ENCODE measurements at places on chromosomes 5 and 9.
A peak's percentile ranks its signal among the peaks of the same experiment; 100 is the strongest.

DNA sequence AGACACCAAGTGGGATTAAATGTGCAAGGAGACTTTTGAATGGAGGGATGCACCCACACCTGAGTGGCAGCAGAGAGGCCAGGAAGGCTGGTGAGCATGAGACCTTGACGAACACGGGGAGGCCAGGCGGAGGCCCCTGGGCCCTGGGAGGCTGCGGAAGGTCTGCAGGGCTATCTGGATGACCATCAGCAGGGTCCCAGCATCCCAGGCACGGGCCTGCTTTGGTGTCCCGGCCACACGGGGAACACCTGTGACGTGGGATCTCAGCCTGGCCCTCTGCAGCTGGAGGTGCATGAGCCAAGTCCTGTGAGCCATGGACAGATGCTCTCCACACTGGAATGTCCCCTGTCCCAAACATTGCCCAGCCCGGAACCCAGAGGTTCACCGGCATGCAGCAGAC, 174.0 kb upstream of the FOXD4L5 start:
- no peak for DNase-seq

DNA sequence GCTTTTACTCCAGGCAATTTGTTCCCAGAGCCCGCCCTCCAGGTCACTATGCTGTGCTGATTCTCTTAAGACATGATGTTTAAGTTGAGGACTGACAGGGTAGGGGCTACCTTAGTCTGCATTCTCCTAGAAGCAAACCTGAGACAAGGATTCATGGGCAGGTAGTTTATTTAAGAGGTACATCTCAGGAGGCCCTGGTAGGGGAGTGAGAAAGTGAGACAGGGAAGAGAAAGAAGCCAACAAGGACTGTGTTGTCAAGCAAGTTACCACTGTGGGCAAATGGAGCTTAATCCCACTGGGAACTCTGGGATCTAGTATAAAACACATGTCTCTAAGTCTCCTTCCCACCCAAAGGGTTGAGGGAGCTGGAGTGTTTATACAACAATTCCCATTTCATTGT, 43.6 kb upstream of the FSTL4 start:
- DNase-seq = no peak

- DNase-seq = no peak
Measured at GRCh38 chr9:93139365-93140182, 5.5 kb upstream of the NINJ1 start.

DNA sequence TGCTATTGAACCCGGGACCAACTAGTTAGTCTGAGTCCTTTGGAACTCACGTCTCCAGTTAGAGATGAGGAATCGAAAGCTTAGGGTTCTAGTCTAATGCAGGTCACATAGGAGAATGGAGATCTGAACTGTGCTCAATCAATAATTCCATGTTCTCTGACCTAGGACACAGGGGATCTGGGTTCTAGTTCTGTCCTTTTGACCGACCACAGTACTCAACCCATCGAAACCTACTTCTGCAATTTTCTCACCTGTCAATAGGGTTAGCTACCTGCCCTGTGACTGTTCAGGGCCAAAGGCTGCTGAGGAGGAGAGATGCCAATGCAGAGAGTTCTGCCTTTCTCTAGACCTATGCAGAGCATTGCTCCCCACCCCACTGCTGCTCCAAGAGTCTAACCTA, 187.7 kb downstream of the CDK5RAP2 start:
- no peak for DNase-seq

- DNase-seq = peak; percentile 90
Measured at GRCh38 chr5:67166460-67167285, 29.9 kb downstream of the CD180 start.

- DNase-seq = no peak
Measured at GRCh38 chr5:72351376-72351775, 31.2 kb downstream of the PTCD2 start.

- DNase-seq = no peak
Measured at GRCh38 chr9:135255033-135255840, 167.8 kb downstream of the OLFM1 start.

DNA sequence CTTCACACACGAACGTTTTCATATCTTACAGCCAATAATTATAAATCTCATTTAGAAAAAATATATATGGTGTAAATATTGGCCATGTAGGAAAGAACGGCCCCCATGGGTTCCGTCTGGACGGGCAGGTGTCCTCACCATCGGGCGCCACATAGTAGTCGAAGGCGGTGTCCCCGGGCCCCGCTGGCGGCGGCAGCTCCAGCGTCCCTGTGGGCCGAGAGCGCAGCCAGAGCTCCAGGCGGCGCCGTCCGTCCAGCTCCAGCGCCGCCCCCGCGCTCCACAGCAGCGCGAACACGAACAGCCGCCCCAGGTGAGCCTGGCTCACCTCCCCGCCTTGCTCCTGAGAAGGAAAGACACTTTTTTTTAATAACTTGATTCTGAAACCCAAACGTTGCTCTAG, 134.6 kb downstream of the DNAH5 start:
- no peak for DNase-seq

GRCh38 chr5:57717555-57717954, 234.9 kb upstream of the ACTBL2 start:
- DNase-seq = no peak

- peak; percentile 66 for DNase-seq
Measured at GRCh38 chr9:110156902-110157301, 51.1 kb downstream of the C9orf152 start.

DNA sequence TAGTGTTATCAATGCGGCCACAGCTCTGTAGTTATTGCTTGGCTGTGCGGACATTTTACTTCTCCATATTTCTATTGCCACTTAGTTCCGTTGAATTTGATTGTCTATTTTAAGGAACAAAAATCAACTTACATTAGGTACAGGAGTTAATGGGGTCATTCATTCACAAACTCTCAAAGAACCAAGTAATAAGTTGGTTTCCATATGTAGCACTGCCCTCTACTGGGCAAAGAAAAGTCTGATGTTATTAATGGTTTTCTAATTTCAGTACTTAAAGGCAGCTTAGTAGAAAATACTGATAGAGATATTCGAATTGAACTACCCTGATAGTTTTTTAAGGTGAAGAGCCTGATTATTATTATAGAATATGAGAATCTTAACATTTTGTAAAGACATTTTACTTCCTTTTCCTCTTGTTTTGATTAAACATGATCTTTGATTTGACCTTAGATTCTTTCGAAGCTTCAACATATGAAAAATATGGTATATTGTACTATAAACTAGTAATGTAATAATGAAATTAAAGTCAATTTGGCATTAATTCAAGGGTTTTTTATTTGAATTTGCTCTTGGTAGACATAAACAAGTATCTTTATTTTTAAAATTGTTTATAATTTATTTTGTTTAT, 119.5 kb upstream of the CTNND2 start:
- DNase-seq = no peak

DNA sequence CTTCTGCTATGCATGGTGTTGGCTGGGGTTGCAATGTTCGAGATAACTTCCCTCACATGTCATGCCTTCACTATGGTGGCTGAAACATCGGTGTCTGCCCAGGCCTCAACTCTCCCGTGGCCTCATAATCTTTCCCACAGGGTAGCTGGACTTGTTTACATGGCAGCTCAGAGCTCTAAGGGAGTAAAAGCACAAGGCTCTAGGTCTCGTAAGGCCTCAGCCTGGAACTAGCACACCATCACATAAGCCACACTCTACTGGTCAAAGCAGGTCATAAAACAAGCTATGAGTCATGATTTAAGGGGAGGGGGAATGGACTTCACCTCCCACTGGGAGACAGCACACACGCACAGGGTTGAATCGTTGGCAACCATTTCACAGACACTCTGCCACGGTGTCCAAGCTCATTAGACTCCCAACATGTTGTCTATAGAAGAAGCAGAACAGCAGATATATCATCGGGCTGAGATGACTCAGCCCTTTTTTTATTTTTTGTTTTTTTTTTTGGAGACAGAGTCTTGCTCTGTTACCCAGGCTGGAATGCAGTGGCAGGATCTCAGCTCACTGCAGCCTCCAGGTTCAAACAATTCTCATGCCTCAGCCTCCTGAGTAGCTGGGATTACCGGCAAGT, 66.8 kb upstream of the IL17B start:
- no peak for DNase-seq

DNA sequence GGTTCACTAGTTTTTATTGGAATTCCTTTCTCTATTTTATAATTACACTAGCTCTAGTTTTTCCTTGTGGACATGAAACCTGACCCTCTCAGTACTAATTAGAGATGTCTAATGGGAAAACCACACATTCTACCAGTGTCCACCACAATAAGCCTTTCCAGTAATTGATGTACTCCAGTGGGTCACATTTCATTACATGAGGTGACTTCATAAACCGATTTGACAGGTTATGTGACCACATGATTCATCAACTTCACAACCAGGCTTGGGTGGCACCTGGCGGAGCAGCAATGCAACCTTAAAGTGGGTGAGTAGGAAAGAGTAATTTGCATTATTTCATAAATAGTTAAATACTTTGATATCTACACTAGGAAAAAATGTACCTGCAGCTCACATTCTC, 284.2 kb upstream of the ADAMTS16 start:
- DNase-seq = no peak

DNA sequence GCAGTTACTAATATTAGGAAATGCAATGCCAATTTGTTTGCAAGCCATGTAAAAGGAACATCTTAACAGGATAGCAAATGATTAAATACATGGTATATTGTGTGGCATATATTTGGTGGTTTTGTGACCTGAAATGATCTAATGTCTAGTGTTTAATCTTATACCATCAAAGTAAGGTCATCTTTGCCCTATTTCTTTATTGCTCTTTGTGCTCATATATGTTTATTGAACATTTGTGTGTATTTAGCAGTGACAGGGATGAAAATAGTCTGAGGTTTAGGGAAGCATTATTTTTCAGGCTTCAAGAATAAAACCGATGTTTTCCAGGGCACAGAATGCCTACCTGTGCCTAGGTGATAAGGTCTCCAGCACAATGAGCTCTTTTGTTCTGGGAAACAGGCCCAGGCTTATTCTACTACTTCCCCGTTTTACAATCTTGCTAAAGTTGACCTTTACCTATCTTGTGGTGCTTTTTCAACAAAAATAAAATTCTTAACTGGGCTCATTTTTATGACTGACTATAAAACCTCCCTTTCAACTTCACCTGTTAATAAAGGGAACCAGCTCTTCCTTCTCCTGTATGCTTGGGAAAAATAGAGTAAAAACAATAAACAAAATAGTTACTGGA, 105.6 kb upstream of the ANKH start:
- no peak for DNase-seq

- no peak for DNase-seq
Measured at GRCh38 chr5:89293810-89294209, 410.8 kb upstream of the MEF2C start.

DNA sequence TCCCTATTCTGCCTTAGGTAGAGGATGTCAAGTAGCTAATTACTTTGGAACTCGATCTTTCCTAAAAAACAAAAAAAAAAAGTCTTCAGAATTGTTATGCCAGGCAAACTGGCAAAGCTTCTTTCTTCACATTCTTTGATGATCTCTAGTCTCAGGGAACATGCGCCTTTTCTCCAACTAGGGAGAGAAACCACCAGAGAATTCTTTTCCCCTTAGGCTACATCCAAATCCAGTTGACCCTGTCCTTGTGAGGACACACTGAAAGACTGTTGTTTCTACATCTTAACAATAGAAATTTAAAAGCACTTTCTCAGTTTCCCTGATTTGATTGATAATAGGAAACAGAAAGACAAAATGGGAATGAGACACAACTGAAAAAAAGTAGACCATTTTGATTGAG, 94.7 kb upstream of the ITGA2 start:
- DNase-seq = no peak

DNA sequence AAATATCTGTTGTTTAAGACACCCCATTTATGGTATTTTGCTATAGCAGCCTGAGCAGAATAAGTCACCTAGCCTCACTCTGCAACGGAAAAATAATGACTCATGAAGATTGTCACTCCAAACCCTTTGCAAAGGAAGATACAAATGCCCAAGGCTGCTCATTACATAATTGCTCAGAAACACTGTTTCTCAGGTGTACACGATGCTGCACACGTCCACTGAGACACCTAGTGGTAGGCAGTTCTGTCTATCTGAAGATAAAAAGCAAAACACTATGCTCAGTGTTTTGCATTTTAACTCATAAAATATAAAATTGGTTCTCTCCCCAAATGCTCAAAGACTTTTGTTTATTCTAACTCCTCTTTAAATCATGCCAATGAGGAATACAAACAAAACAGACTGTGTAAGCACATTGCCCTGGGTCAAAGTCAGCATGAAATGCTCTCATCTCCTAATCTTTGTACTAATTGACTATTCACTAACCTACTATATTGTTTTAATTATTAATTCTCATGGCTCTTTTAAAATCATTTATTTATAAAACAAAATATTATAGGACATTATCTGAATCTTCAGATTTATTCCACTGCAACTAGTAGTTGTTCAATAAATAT, 7.7 kb upstream of the TSLP start:
- DNase-seq = no peak

DNA sequence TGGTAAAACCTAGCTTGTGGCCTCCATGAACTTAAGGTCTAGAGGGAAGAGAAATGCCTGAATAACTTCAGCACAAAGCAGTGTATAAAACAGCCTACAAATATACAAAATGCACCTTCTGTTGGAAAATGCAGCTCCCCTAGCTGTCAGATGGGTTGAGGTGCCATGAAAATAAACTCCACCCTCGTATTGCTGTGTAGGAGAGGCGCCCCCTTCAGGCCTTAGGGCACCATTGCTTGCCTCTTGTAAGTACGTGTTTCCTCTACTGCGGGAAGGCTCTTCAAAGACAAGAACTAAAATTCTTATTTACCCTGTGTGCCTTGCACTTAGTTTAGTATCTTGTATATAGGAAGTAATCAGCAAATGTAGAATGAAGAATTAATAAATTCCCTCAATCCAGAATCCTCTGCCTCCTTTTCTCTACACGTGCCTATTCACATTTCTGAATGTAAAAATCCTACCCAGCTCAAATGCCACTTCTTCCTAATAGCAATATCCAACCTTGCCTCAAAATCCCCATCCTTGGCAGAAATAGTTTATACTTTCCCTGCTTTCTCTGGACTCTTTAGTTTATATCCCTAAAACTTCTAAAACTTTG, 393.7 kb upstream of the PDE4D start:
- DNase-seq = no peak

GRCh38 chr5:161686881-161687280, 1.4 kb downstream of the GABRA6 start:
- DNase-seq = no peak

DNA sequence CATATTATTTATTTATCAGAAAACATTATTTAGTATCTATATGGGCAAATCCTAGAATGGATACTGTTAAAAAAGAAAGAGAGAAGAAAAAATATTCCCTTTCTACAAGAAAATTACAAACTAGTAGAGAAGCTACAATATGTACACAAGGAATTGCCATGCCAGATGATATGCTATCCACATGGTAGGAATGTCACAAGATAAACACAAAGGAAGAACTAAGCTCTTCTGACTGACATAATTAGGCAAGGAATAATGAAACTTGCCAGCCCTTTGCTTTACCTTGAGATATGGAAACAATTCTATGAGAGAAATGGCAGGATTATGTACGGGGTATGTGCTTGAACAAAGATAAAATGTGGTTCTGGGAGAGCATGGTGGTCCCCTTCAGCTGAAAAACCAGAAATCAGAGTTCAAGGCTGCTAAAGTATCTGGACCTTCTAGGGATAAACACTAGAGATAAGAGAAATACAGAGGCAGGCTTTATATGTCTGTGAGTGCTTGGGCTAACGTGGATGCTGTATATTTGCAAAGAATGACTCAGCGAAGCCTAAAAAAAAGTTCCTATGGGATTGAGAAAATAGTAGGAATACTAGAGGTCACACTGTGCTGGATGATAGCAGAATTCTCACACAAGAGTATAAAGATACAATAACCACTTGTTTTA, 451.6 kb downstream of the TLE1 start:
- no peak for DNase-seq
